ENCODE measurements at places on chromosomes 2 and 18. TPM values are rescaled to one million over a fixed set of nuclear protein-coding genes. Genes with fewer than 3 reads are reported as not detected.

Gene MDH1B
- 1.9 TPM for total RNA-seq

Gene POTEC
- not detected for total RNA-seq

Gene SPC25
- 15.8 TPM for total RNA-seq

Gene RGPD3
- 0.18 TPM for total RNA-seq

Gene PLEK
- total RNA-seq: not detected

Gene GPR35
- total RNA-seq: 0.50 TPM

Measured in A549 treated with Mapracorat at 1 μM for 4 hours (cell line).